GM23248 (cell line): ENCODE measurements at places on chromosomes 12 and 14. TPM values are rescaled to one million over a fixed set of nuclear protein-coding genes. Genes with fewer than 3 reads are reported as not detected.

The ERP27 gene
- total RNA-seq, result not detected in 2 replicates

DNA sequence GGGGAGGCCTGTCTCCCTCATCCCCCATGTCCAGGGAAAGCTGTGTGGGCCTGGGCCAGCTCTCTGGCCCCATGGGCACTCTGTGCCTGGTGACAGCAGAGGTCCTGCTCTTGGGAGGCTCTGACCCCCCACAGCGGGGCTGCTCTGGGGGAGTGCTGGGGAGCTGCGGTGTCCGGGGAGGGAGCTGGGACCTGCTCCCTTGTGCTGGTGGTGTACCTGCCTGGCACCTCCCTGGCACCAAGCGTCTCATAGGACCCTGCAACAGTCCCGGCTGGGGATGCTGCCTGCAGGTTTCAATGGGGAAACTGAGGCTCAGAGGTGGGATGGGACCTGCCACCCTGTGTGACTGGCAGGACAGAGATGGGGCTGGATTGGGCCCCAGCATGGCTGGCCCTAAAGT is 111.3 kb downstream of the KIF26A start:
- no peak for DNase-seq

- peak; percentile 81 for DNase-seq
Measured at GRCh38 chr12:54398995-54399793, 14.7 kb upstream of the ZNF385A start.

- peak; percentile 25 for DNase-seq
Measured at GRCh38 chr14:93712838-93713724, 75.2 kb downstream of the PRIMA1 start.
